ENCODE measurements at places on chromosomes 1 and 21.

DNA sequence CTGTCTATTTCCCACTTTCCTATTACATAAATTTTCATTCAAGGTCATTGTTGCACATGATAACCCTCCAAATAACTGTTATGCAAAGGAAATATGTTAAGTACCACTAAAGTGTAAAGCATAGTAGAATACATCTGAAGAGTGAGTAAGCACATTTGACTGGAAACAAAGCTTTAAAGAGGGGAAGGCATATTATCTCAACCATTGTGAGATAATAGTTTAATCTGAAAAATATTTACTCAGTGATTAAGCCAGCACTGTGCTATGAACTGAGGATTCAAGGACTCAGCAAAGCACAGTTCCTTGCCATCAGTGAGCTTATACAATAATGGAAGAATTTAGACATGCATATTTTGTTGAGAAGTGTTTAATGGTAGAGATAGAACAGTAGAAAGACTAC lies 127.4 kb downstream of the HMCN1 start:
- DNase-seq = no peak

GRCh38 chr1:222095606-222096475 lies 354.0 kb upstream of the DUSP10 start:
- DNase-seq = peak; percentile 67

DNA sequence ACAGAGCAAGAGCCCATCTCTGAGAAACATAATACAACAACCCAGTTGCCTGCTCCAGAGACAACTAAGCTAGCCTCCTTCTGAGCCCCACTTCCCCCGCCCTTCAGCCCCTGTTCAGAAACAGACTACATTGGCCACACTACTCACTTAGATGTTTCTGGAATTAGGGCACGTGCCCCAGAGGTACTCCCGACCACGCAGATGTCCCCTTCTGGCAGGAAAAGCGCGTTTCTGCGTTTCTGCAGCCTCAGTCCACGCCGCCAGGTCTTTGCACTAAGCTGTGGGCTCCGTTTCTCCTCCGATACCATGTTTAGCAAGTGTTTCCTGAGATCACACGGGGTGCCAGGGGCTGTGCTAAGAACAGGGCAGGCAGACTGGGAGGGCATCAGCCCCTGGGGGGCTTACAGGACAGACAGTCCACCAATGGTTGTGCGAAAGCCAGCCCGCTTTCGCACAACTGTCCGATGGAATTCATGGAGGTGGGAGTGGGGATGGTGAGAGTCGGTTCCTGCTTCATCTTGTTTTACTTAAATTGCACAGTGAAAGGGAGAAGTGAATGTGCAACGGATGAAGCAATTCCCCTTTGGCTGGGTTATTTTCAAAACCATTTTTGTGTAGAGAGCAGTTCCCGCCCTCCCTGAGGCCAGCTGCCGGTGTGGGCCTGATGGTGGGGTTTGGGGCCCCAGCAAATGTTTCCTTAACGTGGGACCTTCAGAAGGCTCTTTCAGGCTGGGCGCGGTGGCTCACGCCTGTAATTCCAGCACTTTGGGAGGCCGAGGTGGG lies 2.7 kb downstream of the PIK3CD start:
- DNase-seq = peak; percentile 13

DNA sequence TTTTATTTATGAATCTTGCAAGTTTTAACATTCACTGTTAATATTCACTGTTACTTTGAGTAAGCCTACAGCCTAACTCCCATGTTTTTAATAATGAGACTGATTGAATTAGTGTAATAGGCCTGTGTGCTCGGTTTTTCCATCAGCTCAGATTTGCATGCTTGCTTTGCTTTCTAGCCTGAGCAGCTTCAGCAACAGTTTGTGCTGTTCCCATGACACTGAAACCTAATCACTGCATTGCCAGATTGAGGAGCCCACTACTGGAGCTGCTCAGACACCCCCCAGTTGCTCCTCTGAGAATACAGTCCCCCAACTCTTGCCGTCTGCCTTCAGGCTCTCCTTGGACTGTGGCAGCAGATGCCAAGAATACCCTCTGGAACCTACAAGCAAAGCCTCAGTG lies 695.4 kb downstream of the BRINP3 start:
- no peak for DNase-seq

DNA sequence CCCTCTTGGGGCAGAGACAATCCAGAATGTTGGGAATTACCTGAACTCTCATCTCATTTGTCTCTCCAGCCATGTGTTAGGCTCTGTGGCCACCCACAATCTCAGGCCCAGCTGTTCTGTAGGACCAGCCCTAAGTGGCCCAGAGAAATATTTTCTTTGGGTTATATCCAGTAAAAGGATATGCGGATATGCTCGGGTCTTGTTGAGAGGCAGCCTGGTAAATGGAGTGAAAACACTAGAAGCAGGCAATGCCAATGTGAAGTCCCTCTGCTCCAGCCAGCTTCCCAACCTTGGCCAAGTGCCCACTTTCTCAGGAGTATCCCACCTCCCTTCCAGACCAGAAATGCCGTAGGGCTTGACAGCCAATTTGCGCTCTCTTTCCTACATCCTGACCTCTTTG lies 192.2 kb downstream of the ST6GALNAC3 start:
- DNase-seq = no peak

GRCh38 chr21:28230559-28230958 lies 762.1 kb downstream of the LTN1 start:
- no peak for DNase-seq

GRCh38 chr1:231708394-231708793 lies 81.8 kb downstream of the DISC1 start:
- no peak for DNase-seq

DNA sequence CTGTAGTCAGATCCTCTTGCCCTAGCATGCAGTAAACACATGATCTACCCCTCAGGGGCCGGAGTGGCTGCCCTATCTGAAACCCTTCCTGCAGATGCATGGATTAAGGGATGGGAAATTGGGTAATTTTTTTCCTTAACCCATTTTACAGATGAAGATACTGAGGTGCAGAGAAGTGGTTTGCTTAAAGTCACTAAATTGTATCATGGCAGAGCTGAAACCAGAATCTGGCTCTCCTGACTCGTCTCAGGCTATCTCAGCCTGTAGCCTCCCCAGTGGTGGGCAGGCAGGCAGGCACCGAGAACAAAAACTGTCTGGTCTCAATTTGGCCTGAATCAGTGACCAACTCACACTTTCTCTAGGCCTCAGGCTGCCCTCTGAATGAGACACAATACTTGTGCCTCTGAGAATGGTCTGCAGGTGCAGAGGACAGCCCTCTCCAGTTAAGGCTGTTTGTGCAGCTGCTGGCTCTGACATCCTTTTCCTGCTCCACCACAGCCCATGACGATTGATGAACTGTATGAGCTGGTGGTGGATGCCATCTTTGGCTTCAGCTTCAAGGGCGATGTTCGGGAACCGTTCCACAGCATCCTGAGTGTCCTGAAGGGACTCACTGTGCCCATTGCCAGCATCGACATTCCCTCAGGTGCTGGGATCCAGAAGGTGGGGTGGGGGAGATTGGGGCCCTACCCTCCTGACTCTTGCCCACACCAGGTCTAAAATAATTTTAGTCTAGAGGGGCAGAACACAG lies 1.5 kb downstream of the NAXE start:
- DNase-seq = no peak

GRCh38 chr21:18832950-18833349 lies 429.4 kb upstream of the TMPRSS15 start:
- DNase-seq = no peak

DNA sequence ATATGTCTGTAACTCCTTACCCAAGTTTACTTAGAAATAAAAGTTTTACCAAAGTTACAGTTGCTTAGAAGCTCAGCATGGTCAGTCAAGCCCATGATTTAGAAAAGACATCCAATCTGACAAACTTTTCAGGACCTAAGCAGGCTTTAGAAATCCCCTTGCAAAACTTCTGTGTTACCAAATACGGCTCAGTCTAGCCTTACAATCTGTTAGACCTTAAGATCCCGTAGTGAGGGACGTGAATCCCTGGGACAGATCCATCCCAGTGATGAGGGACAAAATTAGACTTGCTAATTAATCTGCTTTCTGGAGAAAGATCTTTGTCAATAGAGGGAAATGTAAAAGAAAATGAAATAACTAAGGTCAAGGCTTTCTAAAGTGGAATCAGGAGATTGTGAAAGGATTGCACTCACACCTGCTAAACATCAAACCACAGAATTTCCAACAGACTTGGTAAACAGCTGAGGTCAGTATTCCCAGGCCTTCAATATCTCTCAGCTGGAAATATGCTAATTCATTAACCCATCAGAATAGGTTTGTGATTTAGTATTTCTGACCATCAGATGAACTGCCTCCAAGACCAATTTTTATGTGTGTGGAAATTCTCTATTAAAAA lies 375.3 kb downstream of the DUSP10 start:
- DNase-seq = no peak

- no peak for DNase-seq
Measured at GRCh38 chr1:169052727-169053126, 53.8 kb upstream of the ATP1B1 start.

GRCh38 chr1:206766251-206766856 lies 4.2 kb upstream of the IL19 start:
- peak; percentile 69 for DNase-seq

DNA sequence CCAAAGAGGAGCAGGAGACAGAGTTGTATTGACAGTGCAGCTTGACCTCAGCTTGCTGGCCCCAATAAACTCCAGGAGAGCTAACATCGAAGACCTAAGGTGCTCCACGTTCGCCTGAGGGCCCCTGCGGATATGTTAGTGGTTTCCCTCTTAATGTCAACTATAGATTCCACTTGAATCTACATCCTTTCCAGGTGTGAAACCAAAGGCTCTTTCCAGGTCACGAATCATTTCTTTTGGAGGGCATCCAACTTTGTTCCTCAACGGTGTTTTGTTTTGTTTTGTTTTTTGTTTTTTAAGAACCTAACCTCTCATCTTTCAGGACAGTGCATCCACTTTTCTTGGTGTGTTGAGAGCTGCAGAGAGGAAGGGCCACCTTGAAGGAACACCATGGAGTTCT lies 267.6 kb upstream of the SGIP1 start:
- DNase-seq = no peak

GRCh38 chr1:237861944-237862343 lies 28.8 kb downstream of the ZP4 start:
- DNase-seq = no peak

DNA sequence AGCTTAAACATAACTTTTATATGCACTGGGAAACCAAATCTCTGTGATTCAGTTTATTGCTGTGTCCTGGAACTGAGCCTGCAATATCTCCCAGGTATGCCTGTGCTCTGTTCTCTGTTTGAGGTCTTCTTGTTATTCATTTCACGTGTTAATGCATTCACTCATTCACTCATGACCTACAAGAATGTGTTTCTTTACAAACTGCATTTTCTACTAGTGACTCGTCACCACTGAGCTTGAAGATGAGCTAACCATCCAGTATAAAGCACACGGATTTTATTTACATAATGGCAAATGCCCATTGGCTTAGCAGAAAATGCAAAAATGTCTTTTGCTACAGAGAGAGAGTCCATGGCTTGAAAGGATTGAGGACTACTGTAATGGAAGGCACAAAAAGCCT lies 75.0 kb upstream of the DUSP10 start:
- no peak for DNase-seq

- DNase-seq = no peak
Measured at GRCh38 chr21:34732388-34732821, 63.6 kb downstream of the CLIC6 start.

DNA sequence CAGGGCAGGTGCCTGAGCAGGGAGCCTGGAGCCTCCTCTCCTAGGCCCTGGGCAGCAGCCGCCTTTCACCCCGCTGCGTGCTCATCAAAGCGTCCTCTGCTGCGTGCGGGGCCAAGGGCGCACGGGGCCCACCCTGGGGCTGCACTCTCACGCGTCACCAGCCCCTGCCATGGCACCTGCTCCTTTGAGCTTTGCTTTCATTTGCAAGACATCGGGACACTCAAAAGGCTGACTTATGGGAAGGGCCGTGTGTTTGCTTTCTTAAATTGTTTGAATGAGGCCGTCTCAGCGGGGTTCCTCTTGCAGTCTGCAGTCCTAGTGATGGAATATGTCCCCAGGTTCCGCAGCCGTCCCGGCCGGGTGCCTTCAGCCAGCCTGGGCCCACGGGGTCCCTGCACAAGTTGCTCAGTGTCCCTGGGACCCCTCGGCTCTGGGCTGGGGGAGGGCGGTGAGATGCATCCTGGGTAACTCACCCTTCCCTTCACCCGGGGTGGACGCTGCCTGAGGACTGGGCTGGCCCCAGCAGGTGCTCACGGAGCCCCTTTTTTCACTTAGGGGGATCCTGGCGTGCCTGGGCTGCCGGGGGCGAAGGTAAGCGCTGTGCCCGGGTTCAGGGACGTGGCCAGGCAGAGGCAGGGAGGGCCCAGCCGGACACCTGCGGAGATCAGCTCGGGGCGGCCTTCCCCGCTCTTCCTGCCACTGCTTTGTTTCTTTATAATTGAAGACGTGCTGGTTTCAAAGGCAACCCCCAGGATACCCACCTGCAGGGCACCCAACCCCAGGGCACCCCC lies 53.1 kb downstream of the SLC19A1 start:
- no peak for DNase-seq
